Astrocyte of the hippocampus (primary cell): ENCODE measurements at places on chromosomes 5 and 9.

GRCh38 chr9:69149321-69149807, 24.7 kb upstream of the TJP2 start:
- peak; percentile 67 for DNase-seq

DNA sequence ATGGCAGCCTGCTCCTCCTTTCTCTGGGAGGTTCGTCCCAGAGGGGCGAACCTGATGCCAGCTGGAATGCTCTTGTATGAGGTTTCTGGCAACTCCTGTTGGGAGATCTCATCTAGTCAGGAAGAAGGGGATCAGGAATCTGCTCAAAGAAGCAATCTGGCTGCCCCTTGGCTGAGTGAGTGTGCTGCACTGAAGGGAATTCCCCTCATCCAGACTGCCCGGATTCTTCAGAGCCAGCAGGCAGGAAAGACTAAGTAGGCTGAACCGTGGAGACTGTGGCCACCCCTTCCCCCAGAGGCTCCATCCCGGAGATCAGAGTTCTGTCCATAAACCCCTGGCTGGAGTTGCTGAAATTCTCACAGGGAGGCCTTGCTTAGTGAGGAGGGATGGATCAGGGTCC, 476.0 kb downstream of the CSNK1G3 start:
- no peak for DNase-seq

GRCh38 chr5:163564321-163564938, 59.0 kb downstream of the MAT2B start:
- DNase-seq, result peak; percentile 75

DNA sequence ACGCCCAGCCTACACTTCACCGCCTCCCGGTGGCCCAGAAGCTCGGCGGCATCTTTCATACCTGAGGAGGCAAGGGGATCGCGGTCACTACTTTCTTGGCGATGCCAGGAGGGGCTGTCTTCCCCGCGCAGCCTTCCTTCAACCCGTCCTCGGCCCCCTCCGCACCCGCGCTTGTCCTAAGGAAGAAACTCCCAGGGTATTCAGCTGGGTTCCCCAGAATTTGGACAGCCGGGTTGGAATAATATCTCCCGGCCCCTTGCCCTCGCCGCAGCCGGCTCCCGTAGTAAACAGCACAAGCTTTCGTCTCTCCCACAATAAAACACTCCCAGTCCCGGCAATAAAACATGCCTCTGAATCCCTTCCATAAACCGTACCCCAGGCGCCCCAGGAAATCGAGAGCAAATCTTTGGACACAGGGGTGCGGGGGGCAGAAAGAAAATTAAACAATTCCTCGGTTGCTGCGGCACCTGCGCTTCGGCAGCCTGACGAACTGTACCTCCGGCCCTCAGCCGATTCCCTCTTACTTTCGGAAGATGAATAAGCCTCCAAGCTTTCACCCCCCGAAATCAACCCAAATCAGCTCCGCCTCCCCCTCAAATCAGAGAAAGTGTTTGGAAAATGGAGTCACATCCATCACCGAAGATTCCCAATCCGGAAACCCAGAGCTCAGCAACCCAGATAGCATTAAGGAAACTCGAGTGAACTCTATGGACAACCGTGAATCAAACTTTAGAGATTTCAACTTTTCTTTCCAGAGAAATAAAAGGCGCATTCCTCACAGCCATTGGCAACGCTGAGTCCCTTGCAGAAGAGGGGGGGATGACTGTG, 1.1 kb downstream of the OTP start:
- no peak for DNase-seq

GRCh38 chr5:93717162-93717561, 24.2 kb downstream of the POU5F2 start:
- DNase-seq, result peak; percentile 90

DNA sequence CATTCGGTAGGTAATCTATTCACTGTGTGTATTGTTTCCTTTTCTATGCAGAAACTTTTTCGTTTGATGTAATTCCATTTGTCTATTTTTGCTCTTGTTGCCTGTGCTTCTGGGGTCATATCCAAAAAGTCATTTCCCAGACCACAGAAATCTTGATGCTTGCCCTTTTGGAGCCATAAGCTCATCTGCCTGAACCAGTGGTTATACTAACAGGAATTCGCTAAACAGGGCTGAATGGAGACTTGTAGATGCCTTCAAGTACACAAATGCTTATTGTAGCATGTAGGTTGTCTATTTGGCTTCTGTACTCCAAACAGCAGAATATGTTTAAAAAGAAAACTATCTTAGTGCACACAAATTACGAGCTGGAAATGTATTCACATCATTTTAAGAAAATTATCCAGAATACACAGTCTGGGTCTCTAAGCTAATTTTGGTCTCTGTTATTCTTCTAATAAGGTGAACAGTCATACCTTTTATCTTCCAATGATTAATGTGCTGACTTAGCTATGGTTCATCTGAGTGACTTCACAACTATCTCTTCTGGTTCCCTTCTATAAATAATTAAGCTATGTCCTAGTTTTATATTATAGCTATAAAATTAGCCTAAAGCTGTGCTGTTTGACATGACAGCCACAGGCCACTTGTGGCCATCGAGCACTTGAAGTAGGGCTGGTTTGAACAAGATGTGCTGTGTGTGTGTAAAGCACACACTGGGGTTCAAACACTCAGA, 87.6 kb downstream of the DAPK1 start:
- no peak for DNase-seq

GRCh38 chr5:35197351-35197750, 32.9 kb downstream of the PRLR start:
- DNase-seq, result no peak

DNA sequence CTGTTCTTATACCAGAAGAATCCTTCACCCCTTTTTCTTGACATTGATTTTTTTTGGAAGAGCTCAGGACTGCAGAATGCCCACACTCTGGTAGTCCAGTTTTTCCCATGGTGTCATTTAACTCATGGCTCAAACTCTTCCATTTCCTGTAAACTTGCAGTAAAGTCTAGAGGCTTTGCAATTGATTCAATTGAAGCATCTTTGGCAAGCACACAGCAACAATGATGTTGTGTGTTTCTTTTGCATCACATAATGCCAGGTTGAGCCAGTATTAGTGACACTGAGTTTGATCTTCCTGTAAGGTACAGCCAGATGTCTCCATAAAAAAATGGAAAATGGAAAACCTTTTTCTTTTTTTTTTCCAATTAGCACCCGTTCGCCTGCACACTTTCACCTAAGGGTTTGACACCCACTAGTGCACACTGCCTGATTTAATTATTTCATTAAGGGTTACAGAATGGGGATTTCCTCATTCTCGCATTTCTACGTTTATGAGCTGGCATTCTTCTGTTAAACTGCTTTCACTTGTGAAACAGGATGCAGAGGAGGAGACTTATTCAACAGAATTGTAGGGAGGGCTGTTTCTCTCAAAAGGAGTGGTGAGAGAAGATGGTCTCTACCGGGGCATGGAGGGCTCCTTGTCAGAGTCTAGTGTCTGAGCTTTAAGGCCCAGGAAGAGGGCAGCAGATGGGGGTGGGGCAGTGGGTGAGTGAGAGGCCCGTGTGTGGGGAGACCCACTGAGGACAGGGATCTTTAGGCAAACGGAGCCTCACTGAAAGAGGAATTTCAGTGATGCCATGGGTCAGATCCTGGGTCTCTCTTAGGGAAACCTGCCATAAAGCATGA, 2.2 kb upstream of the S1PR3 start:
- DNase-seq, result no peak

DNA sequence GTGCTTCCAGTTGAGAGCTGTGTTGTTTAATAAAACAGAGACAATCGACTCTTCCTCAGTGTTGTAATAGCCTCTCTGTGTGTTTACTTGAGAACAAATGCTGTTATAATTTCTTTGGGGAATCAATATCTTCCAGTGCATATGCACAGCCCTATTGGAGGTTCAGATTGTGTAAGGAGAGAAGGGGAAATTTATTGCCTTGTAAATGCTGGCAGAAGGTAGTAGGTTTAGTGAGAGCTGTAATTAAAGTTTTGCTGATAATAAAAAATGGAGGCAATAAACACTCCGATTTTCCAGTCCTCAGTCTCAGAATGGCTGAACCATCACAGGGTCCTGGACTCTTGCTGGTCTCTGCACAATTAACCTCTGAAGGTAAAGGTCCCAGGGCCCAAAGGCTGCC, 128.3 kb downstream of the C5orf15 start:
- DNase-seq, result no peak

DNA sequence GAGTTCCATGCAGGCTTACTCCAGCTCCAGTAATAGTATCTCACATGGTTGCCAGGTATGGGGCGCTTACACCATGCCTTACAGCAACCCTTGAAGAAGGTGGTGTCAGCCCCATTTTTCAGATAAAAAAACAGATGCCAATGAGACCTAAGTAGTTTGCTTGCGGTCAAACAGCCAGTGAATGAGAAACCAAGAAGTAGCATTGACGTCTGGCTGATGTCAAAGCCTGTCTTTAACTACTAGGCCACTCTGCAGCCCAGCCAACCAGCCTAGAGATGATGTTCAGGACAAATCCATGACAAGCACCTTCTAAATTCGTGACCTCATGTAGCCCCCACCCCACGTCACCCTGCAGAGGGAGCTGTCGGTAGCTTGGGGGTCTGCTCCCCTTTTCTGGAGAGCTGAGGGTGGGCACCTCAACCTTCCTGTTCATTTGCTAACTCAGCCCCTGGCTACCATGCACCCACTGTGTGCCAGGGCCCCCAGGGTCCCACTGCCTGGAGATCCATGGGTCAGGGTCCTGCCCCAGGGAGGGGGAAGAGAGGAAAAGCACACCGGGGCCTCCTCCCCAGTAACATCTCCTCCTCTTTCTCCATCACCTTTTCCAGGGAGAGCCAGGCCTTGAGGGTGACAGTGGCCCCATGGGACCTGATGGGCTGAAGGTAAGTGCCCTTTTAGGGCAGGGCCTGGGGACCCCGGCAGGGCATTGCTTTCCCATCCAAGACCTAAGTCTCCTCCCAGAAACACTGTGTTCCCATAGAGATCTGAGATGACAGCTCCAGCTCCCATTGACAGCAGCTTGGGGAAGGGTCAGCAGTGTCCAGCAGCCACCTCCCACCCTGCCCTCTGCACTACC, 52.5 kb upstream of the ORM1 start:
- DNase-seq, result no peak

DNA sequence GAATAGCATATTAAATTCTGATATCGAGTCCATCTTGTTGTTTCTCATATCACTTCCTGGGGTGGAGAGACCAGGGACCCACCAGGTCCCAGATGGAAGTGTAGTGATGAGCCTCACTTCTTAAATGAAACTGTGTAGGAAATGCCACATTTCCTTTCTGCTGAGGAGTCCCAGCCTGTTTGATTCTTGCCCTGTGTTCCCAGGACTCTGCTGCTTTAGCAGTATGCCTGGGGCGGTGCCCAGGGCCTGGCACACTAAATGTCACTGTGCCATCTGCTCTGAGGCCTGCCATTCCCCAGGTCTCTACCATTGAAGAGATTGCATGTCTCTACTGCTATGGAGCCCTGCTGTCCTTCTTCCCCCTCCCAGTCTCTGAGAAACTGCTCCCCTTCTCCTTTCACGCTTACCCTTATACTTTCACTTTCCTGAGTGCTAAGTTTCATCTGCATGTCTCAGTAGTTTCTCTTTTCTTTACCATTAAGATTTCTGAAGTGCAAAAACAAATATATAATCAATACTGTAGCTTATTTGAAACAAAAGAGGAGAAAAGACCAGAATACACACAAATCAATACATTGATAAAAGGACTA, 260.4 kb downstream of the GABRB2 start:
- no peak for DNase-seq

DNA sequence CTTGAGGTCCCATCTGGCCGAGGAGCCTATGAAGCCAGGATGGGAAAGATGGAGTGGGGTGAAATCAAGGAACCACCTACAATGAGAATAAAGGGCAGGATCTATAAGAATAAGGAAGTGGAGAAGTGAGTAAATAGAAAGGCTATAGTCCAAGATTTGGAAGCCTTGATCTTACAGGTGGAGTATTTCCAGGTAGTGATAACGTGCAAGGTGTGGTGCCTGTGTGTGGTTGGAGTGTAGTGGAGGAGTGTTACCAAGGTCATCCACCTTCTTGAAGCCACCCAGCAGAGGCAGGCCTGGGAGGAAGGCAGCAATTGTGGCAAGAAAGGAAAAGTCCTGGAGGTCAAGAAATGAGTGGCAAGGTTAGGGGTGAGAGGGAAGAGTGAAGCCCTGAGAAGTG, 72.9 kb downstream of the IQGAP2 start:
- no peak for DNase-seq

DNA sequence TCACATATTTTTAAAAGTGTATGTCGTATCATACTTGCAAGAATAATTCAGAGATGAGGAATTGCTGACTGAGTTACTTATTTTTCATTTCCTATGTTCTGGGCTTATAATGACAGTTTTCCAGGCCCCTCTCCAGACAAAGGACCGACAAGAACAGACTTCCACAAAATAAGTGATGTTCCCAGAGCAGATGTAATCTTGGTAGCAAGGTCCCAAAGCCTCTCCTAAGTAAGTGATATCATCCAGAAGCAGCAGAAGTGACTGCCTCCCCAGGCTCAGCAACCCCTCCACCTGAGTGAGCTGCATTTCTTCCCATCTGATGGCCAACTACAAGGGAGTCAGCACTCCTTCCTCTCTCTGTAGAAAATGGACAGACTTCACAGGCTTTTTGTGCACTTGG, 57.1 kb downstream of the SEMA6A start:
- DNase-seq, result no peak

- DNase-seq, result peak; percentile 86
Observed at GRCh38 chr9:100595391-100596199, 17.7 kb downstream of the CAVIN4 start.

- DNase-seq, result no peak
Observed at GRCh38 chr9:17018540-17019196, 116.2 kb upstream of the CNTLN start.

DNA sequence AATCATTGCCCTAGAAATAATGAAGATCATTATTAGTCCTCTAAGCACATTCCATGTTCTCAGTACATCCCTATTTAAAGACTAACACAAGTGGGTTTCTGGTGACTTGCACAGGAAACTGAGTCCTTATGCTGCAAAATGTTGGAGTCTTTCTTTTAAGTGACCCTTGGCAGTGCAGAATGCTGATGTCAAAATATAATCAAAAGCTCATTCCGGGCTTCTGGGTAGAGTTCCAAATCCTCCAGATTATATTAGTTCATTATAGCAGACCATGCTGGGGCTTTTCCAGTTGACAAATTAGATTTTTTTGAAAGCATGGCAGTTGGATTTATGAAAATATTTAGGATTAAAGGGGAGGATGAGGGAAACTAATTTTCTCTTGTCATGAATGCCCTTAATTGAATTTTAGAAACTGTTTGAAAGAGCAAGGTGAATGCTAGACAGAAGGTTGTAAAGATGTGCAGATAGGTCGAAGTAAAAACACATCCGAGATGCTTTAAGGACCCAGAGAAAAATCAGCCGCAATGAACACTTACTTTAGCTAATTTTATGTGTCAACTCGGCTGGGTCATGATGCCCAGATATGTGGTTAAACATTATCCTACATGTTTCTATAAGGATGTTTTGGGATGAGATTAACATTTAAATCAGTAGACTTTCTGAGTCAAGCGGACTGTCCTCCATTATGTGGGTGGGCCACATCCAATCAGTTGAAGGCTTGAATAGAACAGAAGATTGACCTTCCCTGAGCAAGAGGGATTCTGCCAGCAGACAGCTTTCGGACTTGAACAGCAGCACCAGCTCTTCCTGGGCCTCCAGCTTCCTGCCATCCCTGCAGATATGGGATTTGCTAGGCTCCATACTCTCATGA, 88.7 kb downstream of the DAP start:
- DNase-seq, result no peak

GRCh38 chr9:132946631-132947295, 2.3 kb upstream of the TSC1 start:
- DNase-seq, result peak; percentile 71
